ENCODE measurements at places on chromosomes 5 and 9.

DNA sequence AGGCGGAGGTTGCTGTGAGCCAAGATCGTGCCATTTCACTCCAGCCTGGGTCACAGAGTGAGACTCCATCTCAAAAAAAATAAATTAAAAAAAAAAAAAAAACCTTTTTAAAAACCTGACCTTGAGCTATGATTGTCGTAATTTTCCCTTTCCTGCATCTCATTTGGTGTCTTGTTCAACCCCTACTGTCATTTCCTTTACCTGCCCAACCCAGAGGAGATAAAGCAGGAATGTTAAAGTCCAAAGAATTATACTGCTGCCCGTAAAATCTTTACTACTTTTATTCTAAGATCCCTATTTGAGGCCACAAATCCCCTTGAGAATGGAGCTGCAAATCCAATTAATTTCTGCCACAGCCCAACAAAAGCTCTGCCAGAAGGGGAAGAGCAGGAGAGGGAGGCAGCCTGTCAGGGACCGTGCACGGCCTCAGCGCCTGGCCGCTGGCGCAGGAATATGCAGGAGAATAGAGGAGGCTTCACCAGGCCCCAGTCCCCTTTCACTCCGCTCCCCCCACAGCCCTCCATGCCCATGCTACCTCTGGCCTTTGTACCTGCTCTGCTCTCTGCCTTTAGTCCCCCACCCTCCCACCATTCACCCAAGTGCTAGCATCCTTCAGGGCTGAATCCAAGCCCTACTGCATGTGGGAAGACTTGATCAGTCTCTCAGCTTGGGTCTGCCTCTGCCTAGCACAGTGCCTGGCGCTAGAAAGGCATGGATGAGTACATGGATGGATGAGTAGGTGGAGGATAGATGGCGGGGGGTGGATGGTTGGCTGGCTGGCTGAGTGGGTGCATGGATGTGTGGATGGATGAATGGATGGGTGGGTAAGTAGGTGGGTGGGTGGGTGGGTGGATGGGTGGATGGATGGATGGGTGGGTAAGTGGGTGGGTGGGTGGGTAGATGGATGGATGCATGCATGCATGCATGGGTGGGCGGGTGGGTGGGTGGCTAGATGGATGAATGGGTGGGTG is 99.8 kb upstream of the SARDH start:
- no peak for DNase-seq

DNA sequence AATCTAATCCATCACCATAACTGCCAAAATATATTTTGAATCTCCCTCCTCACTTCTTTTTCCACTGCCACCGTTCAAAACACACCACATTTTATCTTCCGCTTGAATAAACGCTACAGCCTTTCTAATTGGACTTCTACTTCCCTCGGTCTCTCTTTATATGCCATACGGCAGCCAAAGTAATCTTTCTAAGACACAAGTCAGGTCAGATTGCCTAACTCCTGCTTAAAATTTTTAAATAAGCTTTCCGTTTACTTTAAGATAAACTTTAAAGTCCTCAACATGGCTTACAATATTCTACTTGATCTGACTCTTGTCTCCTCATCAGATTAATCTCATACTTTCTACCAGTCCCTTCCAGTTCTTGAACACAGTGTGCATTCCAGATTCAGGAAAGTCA is 9.7 kb downstream of the AFF4 start:
- no peak for DNase-seq

DNA sequence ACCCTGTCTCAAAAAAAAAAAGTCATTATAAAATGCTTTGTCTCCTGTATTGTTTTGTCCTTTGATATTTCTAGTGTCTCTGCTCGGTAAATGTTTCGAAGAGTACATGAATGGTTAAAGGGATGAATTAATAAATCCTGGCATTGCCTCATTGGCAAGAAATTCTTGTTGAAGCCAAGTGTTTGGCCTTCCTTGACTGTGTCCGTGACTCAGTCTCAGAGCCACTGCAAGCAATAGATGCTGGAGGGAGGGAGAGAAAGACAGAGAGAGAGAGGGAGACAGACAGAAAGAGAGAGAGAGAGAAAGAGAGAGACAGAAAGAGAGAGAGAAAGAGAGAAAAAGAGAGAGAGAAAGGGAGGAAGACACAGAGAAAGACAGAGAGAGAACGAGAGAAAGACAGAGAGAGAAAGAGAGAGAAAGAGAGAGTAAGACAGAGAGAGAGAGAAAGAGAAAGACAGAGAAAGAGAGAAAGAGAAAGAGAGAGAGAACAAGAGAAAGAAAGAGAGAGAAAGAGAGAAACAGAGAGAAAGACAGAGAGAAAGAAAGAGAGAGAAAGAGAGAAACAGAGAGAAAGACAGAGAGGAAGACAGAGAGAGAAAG is 72.5 kb upstream of the RXRA start:
- DNase-seq = no peak

- no peak for DNase-seq
Measured at GRCh38 chr5:170622933-170623332, 119.1 kb downstream of the KCNIP1 start.

DNA sequence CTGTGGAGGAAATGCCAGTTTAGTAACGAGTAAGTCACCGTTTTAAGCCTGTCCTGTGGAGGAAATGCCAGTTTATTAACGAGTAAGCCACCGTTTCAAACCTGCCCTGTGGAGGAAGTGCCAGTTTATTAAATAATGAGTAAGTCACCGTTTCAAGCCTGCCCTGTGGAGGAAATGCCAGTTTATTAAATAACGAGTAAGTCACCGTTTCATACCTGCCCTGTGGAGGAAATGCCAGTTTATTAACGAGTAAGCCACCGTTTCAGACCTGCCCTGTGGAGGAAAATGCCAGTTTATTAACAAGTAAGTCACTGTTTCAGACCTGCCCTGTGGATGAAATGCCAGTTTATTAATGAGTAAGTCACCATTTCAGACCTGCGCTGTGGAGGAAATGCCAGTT is 18.9 kb upstream of the PDCD6 start:
- DNase-seq = no peak

Measured in sciatic nerve (tissue), 2 donors.